ENCODE measurements at places on chromosomes 13 and 19.

DNA sequence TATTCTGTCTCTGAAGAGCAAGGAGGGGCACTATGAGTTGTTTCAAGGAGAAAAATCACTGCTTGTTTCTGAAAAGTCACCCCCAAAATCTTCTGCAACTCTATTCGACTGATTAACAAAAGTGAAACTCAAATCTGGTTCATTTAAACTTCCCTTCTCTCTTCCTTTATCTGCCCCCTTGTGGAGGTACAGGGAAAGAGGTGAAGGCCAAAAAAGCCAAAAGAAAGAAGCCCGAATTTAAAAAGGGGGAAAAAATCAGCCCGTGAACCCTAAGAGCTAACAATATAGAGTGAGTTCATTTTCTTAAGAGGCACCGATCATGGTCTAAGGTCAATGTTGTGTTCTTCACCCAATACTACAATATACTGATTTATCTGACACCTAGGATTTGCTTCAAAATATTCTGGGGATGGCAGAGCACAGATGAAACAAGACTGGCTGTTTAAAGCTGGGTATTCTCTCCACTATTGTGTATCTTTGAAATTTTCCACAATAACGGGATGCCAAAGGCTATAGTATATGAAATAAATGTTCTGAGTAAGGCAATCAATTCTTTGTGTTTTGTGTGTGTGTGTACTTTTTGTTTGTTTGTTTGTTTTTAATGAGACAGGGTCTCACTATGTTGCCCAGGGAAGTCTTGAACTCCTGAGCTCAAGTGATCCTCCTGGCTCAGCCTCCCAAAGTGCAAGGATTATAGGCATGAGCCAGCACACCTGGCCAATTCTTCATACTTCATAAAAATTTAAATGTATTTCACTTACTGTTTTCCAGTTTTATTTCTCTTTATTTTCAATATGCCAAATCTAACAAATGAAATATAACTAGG lies 55.0 kb upstream of the EEF1AKMT1 start:
- peak; percentile 8 for DNase-seq

GRCh38 chr19:40262422-40262821 lies 22.7 kb downstream of the AKT2 start:
- DNase-seq, result no peak

GRCh38 chr13:93700115-93700514 lies 473.5 kb downstream of the GPC6 start:
- no peak for DNase-seq

DNA sequence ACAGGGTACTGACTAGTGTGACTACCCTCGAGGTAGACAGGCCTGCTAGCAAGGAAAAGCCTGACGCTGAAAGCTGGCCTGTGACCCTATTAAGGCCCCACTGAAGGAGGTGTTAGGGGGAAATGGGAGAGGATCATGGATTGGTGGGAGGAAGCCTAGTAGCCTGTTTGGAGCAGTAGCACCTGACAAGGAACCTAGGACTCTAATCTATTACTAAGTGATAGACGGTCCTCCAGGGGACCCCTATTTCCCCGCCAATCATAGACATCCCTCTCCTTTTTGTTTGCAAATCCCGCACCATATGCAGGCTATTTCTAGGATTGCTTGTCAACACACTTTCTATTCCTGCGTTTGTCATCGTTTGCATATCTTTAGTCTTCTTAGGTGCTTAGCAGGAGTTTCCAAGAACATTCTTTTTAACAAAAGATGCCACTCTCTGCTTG lies 1338.8 kb upstream of the MIR17HG start:
- DNase-seq, result no peak

GRCh38 chr19:29620931-29621351 lies 14.9 kb downstream of the POP4 start:
- peak; percentile 59 for DNase-seq

- DNase-seq, result peak; percentile 46
Measured at GRCh38 chr13:106570299-106570852, 2.4 kb upstream of the ARGLU1 start.

GRCh38 chr19:49594157-49594992 lies 3.4 kb downstream of the PRR12 start:
- no peak for DNase-seq

- DNase-seq, result no peak
Measured at GRCh38 chr13:71320452-71320851, 546.6 kb downstream of the DACH1 start.

DNA sequence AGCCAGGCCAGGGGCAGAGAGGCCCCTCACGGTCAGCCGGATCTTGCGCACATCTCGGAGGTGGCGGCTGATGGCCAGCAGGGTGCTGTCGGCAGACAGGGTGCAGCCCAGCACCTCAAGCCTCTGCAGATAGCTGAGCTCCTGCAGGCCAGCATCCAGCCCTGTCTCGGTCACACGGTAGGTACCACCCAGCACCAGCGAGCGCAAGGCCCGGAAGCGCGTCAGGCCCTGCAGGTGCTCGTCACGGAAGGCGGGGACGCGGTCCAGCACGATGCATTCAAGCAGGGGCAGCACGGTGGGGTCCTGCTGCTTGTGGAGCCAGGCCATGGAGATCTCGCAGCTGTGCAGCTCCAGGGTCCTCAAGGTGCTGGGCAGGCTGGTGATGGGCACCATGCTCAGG lies 7.7 kb downstream of the FBXL12 start:
- no peak for DNase-seq

GRCh38 chr19:50308991-50309390 lies 20.2 kb downstream of the KCNC3 start:
- no peak for DNase-seq

DNA sequence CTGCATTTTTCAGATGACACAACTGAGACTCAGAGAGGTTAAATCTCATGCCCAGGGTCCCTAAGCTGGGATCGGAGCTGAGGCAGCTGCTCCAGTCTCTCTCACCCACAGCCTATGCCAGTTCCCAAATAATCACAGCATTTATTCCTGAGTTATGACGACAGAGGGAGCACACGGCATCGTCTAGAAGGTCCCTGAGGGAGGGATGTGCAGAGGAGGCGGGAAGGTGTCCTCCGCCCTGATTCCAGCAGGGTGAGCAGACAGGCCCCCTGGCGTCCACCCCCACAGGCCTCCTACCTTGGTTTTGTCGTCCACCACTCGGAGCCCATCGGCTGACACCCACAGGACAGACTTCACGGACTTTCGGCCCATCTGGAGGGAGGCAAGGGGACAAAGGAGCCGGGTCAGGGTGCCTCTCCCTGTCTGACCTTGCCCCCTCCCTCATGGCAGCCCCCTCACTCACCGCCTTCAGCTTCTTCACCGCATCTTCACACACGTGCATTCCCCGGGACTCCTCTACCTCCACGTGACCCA lies 8.0 kb downstream of the NUMBL start:
- no peak for DNase-seq

DNA sequence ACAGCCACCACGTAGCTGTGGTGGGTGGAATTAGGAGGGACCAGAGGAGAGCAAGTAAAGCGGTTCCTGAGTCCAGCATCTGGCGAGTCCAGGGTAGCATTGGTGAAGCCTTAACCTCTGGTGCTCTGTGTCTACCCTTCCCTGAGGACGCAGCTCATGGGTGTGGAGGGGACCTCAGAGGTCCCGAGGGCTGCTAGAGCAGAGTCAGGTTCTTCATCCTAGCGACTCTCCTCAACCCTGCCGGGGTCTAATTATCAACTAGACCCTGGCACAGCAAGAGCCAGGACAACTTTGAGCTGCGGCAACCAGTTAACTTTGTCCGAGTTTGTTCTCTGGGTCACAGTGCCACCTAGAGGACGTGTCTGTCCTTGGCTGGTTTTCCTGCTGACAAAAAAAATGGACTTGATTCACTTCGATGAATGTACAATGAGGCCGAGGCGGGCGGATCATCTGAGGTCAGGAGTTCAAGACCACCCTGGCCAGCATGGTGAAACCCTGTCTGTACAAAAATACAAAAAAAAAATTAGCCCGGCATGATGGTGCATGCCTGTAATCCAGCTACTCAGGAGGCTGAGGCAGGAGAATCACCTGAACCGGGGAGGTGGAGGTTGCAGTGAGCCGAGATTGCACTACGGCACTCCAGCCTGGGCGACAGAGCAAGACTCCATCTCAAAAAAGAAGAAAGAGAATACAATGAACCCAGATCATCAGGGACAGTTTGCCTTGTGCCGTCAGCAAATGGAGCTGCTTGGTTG lies 25.0 kb downstream of the TSSK6 start:
- DNase-seq, result peak; percentile 71

GRCh38 chr19:29878973-29879654 lies 62.9 kb upstream of the URI1 start:
- no peak for DNase-seq

DNA sequence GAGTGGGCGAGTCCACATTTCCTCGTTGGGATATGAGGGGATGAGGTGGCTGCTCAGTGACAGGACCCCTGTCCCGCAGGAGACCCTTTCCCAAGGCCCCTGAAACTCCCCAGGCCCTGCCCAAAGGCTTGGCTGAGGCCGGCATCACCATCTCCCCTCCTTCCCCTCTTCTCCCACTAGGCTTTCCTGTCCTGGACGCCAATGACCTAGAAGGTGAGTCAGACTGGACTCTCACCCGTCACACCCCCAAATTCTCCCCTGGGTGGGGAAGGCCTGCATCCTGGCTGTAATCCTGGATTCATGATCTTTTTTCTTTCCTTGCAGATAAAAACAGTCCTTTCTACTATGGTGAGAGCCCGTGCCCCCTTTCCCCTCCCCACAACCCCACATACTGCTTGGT lies 5.3 kb downstream of the FXYD3 start:
- DNase-seq, result no peak

DNA sequence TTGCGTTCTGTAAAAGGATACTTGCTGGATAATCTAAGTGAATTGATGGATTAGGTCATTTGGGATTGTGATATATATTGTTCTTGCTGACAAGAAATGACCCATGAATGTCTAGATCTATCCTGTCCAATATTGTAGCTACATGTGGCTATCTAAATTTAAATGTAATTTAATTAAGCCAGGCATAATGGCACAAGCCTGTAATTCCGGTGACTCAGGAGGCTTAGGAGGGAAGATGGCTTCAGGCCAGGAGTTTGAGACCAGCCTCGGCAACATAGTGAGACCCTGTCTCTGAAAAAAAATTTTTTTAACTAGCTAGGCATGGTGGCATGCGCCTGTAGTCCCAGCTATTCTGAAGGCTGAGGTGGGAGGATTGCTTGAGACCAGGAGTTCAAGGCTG lies 39.3 kb upstream of the AKAP11 start:
- DNase-seq, result no peak

GRCh38 chr19:2037651-2038255 lies 13.3 kb downstream of the MKNK2 start:
- DNase-seq, result no peak

- DNase-seq, result no peak
Measured at GRCh38 chr19:28934631-28935030, 278.3 kb downstream of the UQCRFS1 start.

DNA sequence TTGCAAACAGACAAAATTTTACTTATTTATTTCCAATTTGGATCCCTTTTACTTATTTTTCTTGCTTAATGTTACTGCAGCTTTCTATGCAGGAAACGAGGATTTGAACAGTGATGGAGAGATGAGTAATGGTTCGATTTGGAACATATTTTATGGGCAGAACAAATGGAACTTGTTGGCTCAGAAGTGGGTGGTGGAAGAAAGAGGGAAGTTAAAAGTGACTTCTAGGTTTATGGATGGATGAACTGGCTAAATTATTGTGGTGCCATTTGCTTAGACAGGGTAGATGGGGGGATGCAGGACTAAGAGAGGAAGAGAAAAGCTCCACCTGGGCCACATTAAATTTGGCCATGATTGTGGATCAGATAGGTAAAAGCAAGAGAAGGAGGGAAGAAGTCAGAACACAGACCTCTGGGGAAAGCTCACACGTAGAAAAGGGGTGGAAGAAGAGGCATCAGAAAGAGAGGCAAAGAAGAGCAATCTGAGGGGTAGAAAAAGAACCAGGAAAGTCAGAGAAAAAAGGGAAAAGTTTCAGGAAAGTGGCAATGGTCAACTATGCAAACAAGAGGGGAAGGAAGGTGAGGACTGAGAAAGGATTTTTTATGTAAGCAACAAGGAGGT lies 768 bp upstream of the CYSLTR2 start:
- no peak for DNase-seq

GRCh38 chr13:95787356-95788099 lies 110.6 kb downstream of the DNAJC3 start:
- no peak for DNase-seq

GRCh38 chr19:58466089-58466759 lies 656 bp upstream of the ZNF324 start:
- no peak for DNase-seq

GRCh38 chr13:40146063-40146462 lies 490.6 kb downstream of the COG6 start:
- DNase-seq, result no peak

GRCh38 chr13:83883061-83883523 lies 818 bp upstream of the SLITRK1 start:
- no peak for DNase-seq

DNA sequence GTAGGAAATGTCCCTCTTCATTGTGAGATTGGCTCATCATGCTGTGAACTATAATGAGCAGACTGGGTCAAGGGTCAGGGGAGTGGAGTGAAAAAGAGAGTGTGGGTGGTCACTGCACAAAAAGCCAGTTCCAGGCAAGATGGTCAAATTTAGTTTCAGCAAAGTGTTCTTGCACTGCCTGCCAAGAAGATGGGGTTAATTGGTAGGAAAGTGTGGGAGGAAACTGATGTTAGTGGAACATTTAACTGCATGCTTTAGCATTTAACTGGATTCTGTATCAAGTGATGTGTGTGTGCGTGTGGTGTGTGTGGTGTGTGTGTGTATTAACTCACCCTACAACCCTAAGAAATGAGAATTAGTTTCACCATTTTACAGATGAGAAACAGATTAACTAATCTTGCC lies 131.6 kb downstream of the COG6 start:
- DNase-seq, result no peak

DNA sequence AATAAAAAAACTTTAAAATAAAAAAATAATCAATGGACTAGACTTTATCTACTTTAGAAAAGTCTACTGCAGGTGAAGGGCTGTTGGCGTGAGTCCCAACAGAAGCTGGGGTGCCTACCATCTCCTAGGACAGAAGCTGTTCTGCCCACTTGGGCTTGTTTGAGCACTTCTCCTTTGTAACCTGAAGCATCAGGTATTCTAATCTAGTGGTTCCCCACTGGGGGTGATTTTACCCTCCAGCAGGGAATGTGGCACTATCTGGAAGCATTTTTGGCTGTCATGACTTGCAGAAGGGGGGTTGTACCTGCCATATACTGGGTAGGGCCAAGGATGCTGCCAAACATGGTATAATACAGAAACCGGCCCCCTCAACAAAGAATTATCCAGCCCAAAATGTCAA lies 16.2 kb upstream of the DOCK9 start:
- DNase-seq, result no peak

- no peak for DNase-seq
Measured at GRCh38 chr13:43289470-43290255, 266.3 kb downstream of the DNAJC15 start.

- DNase-seq, result no peak
Measured at GRCh38 chr13:89565476-89566100, 1781.9 kb upstream of the MIR17HG start.

DNA sequence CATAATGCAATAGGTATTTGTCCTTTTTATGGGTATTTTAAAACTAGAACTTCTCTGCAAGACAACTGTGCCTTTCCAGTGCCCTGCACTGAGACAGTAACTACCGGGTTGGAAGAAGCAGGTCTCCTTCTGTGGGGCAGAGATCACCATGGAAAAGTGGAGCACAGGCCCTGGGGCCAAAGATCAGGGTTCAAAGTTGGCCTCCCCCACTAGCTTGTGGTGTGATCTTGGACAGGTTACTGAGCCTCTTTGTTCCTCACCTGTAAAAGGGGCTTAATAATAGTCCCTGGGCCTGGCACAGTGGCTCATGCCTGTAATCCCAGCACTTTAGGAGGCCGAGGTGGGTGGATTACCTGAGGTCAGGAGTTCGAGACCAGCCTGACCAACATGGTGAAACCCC lies 68.3 kb downstream of the CEBPG start:
- DNase-seq, result no peak

GRCh38 chr19:43997631-43998290 lies 5.0 kb upstream of the ZNF230 start:
- DNase-seq, result no peak

Measured in activated T-cell treated with anti-CD3 and anti-CD28 coated beads for 48 hours (primary cell).